CD4-positive, CD25-positive, alpha-beta regulatory T cell (primary cell): ENCODE measurements at places on chromosomes 13 and 19. TPM values are rescaled to one million over a fixed set of nuclear protein-coding genes. Genes with fewer than 3 reads are reported as not detected.

DNA sequence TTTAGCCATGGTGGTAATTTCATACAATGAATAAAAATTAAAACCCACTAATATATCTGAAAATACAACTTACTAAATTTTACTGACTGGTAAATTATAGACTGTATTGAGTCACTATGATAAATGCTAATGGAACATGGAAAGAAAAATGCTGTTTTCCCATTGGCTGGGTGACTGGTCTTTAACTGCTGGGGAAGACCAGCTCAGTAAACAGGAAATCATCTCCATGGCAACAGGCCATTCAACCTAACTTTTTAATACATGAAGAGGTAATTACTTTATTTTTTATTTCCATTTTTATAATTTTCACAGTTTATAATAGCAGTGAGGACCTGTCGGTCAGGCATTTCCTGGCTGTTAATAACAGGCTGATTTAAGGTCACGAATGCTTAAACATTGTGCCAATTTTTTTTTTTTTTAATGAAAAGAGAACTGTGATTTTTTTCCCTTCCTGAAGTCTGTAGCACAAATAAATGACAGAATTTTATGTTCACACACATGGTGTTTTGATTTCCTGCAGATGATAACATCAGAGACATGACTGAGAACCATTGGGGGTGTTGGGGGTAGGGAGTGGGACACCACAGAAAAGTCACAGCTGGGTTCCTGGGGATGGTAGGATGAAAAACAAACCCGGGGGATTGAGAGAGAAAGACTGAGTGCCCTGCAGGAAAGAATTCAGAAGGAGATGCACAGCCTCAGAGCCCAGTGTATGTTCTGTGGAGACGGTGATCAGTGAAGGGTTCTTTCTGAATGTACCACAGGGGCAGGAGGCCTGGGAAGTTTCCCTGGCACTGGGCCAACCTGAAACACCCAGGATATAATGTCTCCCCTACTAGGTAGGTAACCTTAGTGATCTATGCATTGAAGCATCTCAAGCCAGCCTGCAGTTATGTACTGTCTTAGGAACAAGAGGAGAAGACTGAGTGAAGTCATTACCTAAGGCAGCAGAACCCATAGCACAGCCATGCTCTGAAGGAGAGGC, 297.1 kb downstream of the COG6 start:
- peak overlapping the region; percentile 5 for H3K4me3 ChIP-seq
- no peaks in the 10 kb centered on the region for H3K27me3 ChIP-seq
- peak; percentile 21 for DNase-seq

The TICAM1 gene
- 7.4 TPM for polyA plus RNA-seq

The DOCK9 gene
- polyA plus RNA-seq, result 7.3 TPM

DNA sequence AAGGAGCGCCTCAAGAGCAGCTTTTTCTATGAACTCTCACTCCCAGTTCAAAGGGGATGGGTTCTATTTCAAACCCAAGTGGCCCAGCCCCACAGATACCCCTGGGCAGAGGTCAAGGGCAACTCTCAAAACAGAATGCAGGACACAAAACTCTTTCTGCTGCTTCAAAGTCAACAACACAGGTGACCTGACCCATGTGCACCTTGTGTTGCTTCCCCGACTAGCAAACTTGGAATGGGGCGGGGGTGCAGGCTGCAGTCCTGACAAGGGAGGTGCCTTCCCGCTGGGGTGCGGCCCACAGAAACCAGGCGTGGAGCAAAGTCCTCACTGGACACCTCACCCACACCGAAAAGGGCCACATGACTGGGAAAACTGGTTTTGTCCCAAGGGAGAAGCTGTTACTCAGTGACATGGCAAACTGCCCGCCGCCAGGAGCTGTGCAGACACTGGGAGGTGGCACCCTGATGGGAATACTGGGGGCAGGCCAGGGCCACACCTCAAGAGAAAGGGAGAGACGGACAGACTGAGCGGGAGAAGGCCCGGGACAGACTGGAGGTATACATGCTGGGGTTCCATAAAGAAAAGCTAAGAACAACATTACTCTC, 17.4 kb downstream of the ZC3H4 start:
- peak overlapping the region; percentile 83 for H3K27ac ChIP-seq
- H3K36me3 ChIP-seq, result peaks cover 15% of the 10 kb centered on the region
- H3K4me1 ChIP-seq, result peaks cover 35% of the 10 kb centered on the region
- no peak for DNase-seq
- H3K4me3 ChIP-seq, result no peak overlapping the region
- H3K27me3 ChIP-seq, result no peaks in the 10 kb centered on the region

The PSG6 gene
- polyA plus RNA-seq, result not detected

The ATP8A2 gene
- 0.55 TPM for polyA plus RNA-seq

DNA sequence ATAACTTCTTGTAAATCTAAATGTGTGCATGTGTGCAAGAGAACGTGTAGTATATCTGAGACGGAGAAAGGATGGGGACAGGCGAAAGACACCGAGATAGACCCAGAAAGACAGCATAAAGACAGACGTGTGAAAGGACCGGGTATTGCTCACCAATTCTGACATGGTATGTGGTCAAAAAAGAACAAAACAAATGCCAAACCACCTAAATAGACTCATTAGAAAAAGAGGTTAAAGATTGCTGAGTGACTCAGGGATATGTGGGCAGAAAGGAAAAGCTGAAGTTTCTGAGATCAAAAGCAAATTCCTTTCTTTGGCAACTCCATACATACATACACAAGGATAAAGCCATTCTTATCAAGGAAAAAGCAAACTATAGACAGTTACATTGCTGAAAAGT, 179.7 kb upstream of the TSC22D1 start:
- H3K4me1 ChIP-seq, result no peaks in the 10 kb centered on the region
- H3K27me3 ChIP-seq, result no peaks in the 10 kb centered on the region
- no peak overlapping the region for H3K4me3 ChIP-seq

The ZNF541 gene
- polyA plus RNA-seq, result 0.23 TPM

DNA sequence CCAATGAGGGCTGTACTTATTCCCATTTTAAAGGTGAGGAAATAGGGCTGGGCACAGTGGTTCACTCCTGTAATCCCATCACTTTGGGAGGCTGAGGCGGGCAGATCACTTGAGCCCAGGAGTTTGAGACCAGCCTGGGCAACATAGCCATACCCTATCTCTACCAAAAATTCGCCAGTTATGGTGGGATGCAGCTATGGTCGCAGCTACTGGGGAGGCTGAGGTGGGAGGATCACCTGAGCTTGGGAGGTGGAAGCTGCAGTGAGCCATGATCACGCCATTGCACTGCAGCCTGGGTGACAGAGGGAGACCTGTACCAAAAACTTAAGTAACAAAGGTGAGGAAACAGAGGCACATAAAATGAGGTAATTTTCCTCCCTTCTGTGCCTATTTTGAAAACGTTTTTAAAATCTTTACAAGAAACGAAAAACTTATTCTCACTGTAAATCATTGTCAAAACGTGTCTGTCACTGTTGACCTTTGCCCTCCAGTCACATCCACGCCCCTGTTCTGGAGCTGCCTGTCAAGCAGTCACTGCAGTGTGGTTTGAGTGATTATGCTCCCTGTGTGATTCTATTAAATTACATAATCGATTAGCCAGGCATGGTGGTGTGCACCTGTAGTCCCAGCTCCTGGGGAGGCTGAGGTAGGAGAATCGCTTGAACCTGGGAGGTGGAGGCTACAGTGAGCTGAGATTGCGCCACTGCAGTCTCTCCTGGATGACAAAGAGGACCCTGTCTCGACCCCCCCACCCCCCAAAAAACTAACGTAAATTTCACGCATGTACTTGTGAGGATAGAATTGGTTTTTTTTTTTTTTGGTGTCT, 12.5 kb downstream of the NOP53 start:
- H3K4me1 ChIP-seq, result no peaks in the 10 kb centered on the region
- DNase-seq, result no peak
- H3K4me3 ChIP-seq, result no peak overlapping the region

DNA sequence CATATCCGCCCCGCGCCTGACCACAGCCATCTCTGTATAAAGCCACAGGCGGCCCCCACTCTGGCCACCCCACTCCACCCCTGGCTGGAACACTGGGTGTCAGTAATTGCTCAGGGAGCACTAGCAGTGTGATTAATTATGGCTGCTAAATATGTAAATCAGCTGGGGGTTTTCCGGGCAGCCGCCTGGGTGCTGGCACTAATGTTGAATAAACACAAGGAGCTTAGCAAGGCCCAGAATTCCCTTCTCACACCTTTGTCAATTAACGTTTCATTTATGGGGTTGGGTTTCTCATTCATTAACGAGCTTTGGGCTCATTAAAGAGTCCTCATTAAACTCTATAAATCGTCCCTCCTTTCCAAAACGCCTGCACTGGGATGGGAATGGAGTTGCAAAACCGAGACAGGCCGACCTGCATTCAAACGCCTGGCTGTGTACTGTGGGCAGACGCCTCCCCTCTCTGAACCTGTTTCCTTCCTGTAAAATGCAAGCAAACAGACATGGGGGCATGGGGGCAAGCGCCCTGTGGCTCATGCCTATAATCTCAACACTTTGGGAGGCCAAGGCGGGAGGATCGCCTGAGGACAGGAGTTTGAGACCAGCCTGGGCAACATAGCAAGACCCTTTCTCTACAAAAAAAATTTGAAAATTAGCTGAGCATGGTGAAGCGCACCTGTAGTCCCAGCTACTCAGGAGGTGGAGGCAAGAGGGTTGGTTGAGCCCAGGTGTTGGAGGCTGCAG, 17.7 kb upstream of the OLFM2 start:
- DNase-seq, result no peak
- H3K27me3 ChIP-seq, result peaks cover 2% of the 10 kb centered on the region
- H3K4me1 ChIP-seq, result no peaks in the 10 kb centered on the region
- H3K36me3 ChIP-seq, result no peaks in the 10 kb centered on the region
- no peak overlapping the region for H3K27ac ChIP-seq
- H3K4me3 ChIP-seq, result no peak overlapping the region

DNA sequence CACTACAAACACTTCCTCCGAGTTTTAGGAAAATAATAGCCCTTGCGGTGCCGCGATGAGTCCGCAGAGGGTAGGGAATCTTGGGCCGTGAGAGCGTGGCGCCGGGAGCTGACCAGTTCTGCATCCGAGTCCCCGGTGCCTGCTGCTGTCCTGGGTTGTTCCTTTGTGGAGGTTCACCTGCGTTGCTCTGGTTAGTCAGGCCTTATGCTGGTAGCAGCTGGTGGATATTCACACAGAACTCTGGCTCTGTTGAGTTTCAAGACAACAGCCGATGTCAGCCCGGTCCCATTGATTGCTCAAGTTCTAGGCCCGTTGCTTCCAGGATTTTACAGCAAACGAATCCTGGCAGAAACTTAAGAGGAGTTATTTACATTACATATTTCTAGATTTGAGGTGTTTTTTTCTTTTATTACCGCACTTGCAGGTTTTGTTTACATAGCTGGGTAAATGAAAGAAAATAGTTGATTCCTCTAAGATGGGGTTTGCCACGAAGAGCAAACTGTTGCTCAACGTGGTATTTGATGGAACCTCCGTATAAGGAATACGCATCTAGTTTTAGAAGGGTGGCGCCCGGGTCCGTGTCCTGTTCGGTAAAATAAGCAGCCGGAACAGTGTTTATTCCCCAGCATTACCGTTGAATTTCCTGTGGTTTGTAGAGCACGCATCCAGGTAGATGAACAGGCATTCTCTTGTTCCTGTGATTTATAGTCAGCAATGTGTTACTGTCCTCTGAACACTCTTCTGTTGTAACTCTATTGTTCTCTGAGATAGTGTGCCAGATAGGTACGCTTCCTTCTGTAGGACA, 1.3 kb downstream of the CLDN10 start:
- peaks cover 32% of the 10 kb centered on the region for H3K27me3 ChIP-seq
- no peaks in the 10 kb centered on the region for H3K36me3 ChIP-seq
- H3K4me1 ChIP-seq, result no peaks in the 10 kb centered on the region
- DNase-seq, result no peak
- H3K27ac ChIP-seq, result no peak overlapping the region

DNA sequence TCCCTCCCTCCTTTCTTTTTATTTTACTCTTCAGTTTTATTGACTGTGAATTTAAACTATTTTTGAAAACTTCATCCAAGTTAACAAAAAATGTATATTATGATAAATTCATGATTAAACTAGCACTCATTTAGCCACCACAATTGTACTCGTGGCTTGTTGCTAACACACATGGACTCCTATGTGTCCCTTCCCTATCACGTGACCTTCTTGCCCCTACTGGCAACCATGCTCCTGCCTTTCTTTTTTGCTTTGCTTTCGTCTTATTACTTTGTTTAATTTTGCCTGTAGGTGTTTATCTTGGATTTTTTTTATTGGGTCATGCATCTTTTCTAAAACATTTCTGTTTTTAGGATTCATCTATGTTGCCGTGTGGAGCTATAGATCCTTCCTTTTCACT, 8.2 kb downstream of the CLC start:
- DNase-seq, result no peak
- no peaks in the 10 kb centered on the region for H3K36me3 ChIP-seq
- H3K27me3 ChIP-seq, result peaks cover 6% of the 10 kb centered on the region
- no peaks in the 10 kb centered on the region for H3K4me1 ChIP-seq

The KCNK6 gene
- polyA plus RNA-seq, result 2.8 TPM

DNA sequence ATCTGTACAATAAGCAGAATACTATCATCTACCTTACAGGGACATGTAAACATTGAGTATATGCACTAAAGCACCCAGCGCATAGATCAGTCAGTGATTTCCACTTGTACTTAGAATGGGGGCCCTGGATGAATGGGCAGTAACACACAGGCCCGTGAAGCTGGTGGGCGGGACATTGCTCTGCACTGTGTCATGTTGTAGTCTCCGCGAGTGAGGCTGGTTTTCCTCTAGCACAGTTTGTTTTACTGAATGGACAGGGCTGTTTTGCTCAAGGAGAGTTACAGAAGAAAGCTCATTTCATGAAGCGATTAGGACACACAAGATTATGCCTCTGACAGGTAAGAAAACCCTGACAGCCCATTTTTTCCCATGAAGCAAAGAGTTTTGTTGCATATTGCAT, 86.4 kb upstream of the SOX21 start:
- no peaks in the 10 kb centered on the region for H3K27me3 ChIP-seq
- DNase-seq, result no peak
- no peaks in the 10 kb centered on the region for H3K36me3 ChIP-seq
- no peak overlapping the region for H3K27ac ChIP-seq
- H3K4me1 ChIP-seq, result no peaks in the 10 kb centered on the region
- no peak overlapping the region for H3K4me3 ChIP-seq

GRCh38 chr13:107644136-107644535, 571.2 kb downstream of the LIG4 start:
- H3K4me1 ChIP-seq, result no peaks in the 10 kb centered on the region
- no peak for DNase-seq
- no peaks in the 10 kb centered on the region for H3K27me3 ChIP-seq
- H3K4me3 ChIP-seq, result no peak overlapping the region
- H3K27ac ChIP-seq, result no peak overlapping the region

GRCh38 chr19:18386543-18387271, 749 bp downstream of the GDF15 start:
- no peaks in the 10 kb centered on the region for H3K36me3 ChIP-seq
- no peak overlapping the region for H3K27ac ChIP-seq
- peaks cover 11% of the 10 kb centered on the region for H3K27me3 ChIP-seq
- H3K4me3 ChIP-seq, result no peak overlapping the region

- H3K4me3 ChIP-seq, result no peak overlapping the region
- no peaks in the 10 kb centered on the region for H3K36me3 ChIP-seq
- no peak overlapping the region for H3K27ac ChIP-seq
- no peaks in the 10 kb centered on the region for H3K27me3 ChIP-seq
- no peak for DNase-seq
- H3K4me1 ChIP-seq, result no peaks in the 10 kb centered on the region
These were observed 2800.4 kb downstream of the PCDH9 start for GRCh38 chr13:64429691-64430090.

GRCh38 chr13:80101040-80101439, 239.9 kb downstream of the SPRY2 start:
- H3K4me1 ChIP-seq, result no peaks in the 10 kb centered on the region
- H3K27ac ChIP-seq, result no peak overlapping the region
- H3K27me3 ChIP-seq, result no peaks in the 10 kb centered on the region

The MYO16 gene
- polyA plus RNA-seq, result 0.25 TPM

The SPRYD7 gene
- polyA plus RNA-seq, result 3.1 TPM
